ENCODE measurements at places on chromosomes 12 and 14. TPM values are rescaled to one million over a fixed set of nuclear protein-coding genes. Genes with fewer than 3 reads are reported as not detected.

The AKAP6 gene
- total RNA-seq, result 3.4 TPM

The GPR84 gene
- total RNA-seq, result 0.50 TPM

The TTLL5 gene
- 34.1 TPM for total RNA-seq

The NT5DC3 gene
- 24.0 TPM for total RNA-seq

The HSPA2 gene
- total RNA-seq, result 52.7 TPM

The TAS2R8 gene
- not detected for total RNA-seq

GRCh38 chr12:5691943-5692342 lies 253.1 kb downstream of the ANO2 start:
- no peak for DNase-seq

DNA sequence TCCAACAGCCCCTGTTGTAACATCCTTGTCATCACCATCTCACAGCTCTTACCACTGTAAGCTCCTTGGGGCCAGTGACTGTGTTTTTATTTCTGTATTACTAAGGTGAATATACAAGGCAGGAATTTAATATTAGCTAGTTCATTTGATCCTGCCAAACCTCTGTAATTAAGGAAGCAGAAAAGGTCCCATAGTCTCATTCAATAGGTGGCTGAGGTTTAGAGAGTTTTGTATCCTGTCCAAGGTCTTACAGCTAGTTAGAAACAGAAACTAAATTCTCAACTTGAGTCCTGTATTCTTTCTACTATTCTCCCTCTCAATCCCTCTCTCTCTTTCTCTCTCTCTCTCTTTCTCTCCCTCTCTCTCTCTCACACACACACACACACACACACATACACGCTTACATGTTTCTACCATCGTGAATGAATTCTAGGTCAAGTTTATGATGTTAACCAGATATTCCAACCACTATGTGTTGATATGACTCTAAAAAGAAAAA lies 543 bp upstream of the GLIPR1 start:
- DNase-seq, result no peak

- no peak for DNase-seq
Measured at GRCh38 chr12:38328306-38328895, 11.8 kb downstream of the ALG10B start.

- DNase-seq, result no peak
Measured at GRCh38 chr14:75661499-75661814, 411 bp downstream of the TTLL5 start.

DNA sequence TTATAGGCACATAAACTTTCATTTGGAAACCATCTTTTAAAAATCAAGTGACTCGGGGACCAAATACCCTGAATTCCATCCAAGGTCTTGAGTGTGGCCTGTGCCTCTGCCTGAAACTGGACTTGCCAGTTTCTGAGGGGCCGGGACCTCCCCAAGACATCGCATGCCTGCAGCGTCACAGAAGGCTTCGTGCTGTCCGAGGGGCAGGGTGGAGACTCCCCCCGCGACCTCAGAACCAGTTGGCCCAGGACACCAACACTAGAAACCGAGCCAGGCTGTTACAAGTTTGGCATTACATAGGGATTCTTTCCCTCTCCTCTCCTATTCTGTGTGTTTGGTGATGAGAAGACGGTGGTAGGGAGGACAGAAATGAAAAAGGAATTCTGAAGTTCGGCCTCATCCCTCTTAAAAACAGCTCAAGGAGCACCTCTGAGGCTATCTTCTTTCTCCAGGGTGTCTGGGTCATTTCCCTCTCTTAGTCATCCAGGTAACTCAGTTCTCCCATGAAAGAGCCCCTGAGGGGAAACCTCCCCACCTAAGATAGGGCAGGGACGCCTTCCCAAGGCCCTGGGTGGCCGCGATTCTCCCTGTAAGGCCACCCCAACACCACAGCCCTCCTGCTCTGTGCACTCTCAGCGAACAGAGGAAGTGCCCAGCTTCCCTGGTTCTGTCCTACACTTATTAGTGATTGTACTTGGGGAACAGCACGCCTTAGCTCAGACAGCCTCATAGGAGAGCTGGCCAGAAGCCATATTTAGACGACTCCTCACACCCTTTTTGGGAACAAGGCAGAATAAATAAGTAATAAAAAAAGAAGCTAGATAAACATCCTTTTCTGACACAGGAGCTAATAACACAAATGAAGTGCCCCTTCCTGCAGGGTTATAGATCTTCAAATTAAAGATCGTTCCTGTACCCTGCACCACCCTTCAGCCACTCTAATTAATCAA lies 93.8 kb downstream of the BCL11B start:
- no peak for DNase-seq

- no peak for DNase-seq
Measured at GRCh38 chr12:63849106-63849620, 4.7 kb downstream of the SRGAP1 start.

GRCh38 chr12:91778938-91779400 lies 366.7 kb downstream of the BTG1 start:
- DNase-seq, result peak; percentile 13

GRCh38 chr14:35378425-35379233 lies 25.9 kb downstream of the NFKBIA start:
- DNase-seq, result peak; percentile 60

GRCh38 chr14:66782853-66783252 lies 274.9 kb downstream of the GPHN start:
- no peak for DNase-seq

DNA sequence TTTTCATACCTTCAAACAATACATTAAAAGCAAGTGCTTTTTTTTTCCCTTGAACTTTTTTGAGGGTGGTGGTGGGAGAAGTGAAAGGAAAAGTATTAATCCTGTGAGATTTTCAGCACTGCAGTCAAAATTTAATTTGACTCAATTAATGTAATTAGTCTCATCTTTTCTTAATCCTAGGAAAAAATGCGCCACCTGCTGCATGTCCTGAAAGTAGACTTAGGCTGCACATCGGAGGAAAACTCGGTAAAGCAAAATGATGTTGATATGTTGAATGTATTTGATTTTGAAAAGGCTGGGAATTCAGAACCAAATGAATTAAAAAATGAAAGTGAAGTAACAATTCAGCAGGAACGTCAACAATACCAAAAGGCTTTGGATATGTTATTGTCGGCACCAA lies 52.2 kb downstream of the SPATA7 start:
- DNase-seq, result no peak

DNA sequence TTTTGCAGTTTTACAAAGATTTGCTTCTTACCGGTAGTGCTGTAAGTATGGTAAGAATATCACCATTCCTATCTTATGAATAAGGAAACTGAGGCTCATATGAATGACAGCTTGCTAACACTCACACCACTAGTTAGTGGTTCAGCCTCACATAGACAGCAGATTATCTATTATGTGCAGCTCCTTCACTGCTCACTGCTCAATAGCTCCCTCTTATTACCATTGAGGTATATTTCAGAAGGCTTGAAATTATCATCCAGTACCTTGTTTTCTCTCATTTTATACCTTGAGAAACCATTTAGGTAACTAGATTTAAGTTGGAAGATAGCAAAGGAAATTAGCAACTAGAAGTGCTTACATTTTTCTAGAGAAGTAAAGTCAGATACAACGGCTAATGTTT lies 15.5 kb downstream of the RIC8B start:
- no peak for DNase-seq

DNA sequence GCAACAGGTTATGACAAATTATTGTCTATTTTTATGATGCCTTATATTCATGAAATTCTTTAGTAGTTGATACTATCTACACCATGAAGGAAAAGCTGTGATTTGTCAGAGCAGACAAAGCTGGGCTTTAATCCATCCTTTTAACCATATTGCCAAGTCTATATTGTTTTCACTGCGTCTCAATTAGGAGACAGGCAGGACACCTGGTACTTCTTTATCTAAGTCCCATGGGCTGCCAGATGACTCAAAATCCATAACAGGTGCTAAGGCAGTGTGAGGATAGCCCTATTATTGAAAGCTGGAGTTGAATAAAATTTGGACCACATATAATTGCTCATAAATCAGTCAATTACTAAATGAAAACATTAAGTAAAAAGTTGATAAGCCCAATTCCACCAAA lies 22.6 kb downstream of the INSM2 start:
- no peak for DNase-seq

- no peak for DNase-seq
Measured at GRCh38 chr12:26979733-26980132, 34.5 kb downstream of the TM7SF3 start.

GRCh38 chr14:74710480-74710879 lies 2.4 kb downstream of the AREL1 start:
- no peak for DNase-seq

GRCh38 chr14:34018125-34018524 lies 67.3 kb upstream of the EGLN3 start:
- DNase-seq, result no peak

GRCh38 chr14:55512421-55512820 lies 67.6 kb upstream of the KTN1 start:
- DNase-seq, result no peak

GRCh38 chr12:122126713-122127597 lies 47.1 kb downstream of the IL31 start:
- no peak for DNase-seq

DNA sequence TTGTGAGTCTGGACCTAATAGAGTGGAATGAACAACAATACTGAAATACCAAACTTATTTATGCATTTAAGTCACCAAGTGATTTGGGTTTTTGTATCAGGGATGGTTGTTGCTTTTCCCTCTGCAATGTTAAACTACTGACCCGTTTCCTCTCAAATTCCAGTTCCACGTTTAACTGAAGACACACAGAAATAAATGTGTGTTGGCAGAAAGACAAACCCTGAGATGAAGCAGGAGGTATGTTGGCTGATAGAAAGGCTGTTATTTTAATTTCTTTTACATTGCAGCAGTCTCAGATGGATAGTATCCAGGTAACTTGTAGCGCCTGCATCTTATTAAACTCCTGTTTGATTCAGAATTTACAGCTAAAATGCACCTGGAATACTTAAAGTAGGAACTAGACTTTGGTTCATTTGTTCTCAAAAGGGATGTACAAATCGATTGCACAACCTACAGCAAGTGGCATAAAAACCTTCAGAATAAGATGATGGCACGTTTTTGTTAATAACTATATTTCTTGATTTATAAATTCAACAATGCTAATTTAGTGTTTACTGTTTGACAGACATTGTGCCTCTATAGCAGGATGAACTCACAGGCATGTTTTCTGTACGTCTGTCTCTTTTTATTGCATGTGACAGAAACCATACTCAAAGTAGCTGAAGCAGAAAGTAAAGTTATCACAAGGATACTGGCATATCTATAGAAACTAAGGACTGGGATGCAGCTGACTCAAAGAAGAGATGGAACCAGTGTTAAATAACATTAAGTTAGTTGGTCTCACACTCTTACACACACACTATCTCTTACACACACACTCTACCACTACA lies 405.7 kb downstream of the ZFP36L1 start:
- no peak for DNase-seq

- no peak for DNase-seq
Measured at GRCh38 chr14:55585854-55586253, 5.8 kb downstream of the KTN1 start.

- DNase-seq, result no peak
Measured at GRCh38 chr12:71636704-71637115, 26.9 kb downstream of the ZFC3H1 start.

All from left colon (tissue), 2 donors.